ENCODE measurements at places on chromosomes 12 and 14. TPM values are rescaled to one million over a fixed set of nuclear protein-coding genes. Genes with fewer than 3 reads are reported as not detected.
A peak's percentile ranks its signal among the peaks of the same experiment; 100 is the strongest.

DNA sequence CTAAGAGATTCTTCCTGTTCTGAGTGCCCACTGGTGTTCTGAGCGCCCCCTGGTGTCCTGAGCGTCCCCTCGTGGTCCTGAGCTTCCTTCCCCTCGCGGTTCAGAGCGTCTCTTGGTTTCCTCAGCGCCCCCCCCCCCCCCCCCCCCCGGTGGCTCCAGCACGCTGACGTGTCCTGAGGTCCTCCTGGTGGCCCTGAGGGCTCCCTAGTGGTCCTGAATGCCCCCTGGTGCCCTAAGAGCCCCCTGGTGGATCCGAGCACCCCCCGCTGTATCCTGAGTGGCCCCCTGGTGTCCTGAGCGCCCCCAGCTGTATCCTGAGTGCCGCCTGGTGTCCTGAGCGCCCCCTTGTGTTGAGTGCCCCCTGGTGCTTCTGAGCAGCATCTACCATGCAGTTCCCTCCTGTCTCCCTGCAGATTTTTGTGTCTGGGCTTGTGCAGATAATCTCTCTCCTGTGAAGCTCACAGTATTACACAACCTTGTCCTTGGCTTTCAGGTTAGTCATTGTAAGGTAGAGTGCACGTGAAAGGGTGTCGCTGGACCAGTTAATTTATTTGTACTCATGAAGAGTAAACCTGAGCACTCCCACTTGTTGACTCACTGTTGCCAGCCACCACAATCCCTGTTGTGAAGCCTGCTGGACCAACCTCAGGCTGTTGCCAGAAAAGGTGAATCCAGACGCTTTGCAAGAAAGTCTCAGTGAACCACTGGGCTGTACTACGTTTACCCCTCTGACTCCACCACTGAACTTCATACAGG lies 1168.4 kb downstream of the TMEM121 start:
- DNase-seq = no peak

DNA sequence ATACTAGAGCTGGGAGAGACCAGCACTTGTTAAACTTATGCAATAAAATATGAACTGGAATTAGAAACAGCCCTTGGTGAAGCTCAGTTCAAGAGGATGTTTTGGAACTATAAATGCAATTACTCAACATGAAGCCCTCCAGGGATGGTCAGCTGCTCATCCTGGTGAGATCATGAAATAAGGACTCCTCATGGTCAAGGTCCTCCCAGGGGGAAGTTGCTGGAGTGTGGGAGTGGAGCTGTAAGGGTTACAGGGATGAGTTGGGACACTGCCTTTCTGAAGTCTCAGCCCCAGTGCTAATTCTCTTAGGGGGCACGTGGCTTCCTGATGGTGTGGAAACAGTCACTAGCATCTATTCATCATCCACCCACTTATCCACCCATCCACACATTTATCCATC lies 301.7 kb upstream of the SFSWAP start:
- no peak for DNase-seq

GRCh38 chr14:92964124-92965109 lies 41.5 kb downstream of the CHGA start:
- no peak for DNase-seq

DNA sequence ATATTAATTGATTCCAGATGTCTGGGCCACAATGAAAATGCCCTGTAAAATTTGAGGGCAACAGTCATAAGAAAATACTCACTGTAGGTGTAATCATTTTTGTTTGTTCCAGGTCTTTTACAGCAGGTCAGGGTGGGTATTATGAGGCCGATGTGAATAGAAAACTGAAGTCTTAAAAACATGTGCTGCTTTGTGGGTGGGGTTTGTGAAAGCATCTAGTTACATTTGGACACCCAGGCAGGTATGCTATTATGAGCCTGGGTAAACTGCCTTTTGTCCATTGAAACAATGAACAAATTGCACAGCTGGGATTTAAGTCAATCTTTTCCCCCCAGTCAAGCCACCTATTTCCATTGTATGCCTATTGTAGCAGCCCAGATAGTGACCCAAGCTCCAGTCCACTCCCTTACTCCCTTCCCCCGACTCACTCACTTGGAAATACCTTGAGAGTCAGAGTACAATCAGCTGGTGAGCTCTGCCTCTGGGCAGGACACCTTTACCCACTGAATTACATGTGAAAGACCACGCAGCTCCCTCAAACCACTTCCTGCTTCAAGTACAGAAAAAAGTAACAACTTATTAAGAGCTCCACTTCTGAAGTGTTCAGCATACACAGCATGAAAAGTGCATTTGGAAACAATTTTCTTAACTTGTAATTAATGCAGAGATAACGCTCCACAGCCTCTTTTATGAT lies 1.8 kb downstream of the IGF1 start:
- DNase-seq = peak; percentile 49

- no peak for DNase-seq
These were observed 67.2 kb downstream of the SCARB1 start for GRCh38 chr12:124796303-124796960.

- DNase-seq = peak; percentile 16
These were observed 2.2 kb upstream of the PPTC7 start for GRCh38 chr12:110585231-110585799.

DNA sequence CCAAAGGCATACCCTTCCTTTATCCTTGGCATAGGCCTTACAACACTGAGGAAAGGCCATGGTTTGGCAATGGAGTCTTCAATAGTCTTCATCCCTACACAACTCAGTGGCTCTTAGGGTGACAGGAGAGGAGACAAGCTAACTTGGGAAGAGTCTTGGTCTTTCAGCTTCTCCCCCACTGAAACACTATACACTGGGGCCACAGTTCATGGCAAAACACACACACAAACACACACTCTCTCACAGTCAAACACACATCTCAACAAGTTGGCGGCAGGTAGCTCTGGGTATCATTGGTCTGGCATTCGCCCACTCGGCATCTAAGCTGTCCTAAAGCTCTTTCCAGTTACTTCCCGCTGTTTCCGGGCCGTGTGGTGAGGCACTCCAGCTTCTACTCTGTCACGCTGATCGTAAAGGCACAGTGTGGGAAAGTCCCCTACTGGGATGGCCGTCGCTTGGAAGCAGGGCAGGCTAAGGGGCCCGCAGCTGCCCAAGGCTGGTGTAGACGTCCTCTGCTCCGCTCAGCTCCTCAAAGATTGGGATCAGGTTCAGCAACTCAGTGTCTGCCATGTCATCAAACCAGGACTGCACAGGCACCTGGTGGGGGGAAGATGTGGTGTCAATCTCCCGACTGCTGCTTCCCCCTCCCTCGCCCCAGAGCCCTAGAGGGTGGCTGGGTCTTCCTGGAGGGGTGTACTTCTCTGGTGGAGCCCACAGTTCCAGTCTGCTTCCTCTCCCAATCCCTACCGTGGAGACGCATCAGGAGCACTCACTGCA lies 4.8 kb upstream of the AVIL start:
- no peak for DNase-seq

- DNase-seq = no peak
These were observed 6.6 kb downstream of the COA8 start for GRCh38 chr14:103569408-103569807.

GRCh38 chr12:108855284-108856169 lies 1.9 kb downstream of the SSH1 start:
- no peak for DNase-seq

DNA sequence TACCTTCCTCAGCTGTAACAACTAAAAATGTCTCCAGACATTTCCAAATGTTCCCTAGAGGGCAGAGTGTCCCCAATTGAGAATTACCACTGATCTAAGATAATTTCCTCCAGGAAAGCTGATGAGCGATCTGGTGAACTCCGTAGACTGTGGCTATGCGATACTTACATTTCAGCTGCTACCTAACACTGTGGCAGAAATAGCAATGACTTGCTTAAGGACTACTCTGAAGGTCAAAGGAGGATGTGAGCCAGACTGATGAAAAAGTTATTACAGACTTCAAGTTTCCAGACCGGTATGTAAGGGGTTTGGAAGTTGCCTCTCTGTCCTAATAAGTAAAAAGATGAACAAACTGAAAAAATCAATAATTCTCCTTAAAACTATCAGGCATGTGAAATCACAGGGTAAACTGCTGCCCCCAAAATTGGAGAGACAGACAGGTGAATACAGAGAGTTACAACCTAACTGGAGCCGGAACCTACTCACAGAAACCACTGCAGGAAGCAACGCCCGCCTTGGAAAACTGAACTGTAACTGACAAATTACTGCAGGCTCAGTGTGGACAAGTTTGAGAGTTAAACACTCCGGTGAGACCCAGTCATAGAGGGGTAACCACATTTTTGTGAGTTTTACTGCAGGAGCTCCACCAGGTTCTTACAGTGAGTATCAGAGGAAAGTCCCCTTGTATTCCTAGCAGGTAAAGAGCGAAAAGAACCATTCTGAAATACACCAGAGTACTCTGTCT lies 60.0 kb upstream of the PARP11 start:
- no peak for DNase-seq

DNA sequence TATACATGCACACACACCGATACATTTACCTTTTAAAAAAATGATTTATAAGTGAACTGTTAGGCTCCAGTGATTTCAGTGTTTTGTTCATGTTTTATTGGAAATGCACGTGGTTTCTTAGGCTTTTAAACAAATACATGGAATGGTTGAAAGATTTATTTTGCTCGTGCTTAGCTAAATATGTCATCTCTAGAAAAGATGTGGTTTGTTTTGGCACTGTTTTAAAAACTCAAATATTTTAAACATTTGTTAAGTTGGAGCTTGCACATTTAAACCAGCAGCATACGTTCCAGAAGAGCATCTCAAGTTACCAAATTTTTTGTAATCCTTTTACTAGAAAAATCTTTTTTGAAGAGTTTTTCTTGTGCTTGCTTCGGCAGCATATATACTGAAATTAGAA lies 44.5 kb downstream of the FOXA1 start:
- no peak for DNase-seq

DNA sequence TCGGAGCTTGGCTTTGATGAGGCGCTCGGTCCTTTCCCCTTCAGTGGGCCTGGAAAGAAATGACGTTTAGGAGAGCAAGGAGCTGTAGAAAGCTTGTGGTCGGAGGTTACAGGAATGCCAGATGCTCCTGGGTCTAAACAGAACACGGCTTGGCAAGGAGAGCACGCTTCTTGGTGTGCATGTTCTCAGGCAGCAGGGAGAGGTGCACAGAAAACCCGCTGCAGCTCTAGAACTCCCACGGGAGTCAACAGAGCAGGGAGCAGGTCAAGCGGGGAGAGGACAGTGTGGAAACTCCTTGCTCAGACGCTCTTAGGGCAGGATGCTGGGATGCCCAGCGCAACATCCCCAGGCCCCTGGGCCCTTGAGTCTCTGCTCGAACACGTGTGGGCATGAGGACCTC lies 51.0 kb downstream of the SSH1 start:
- no peak for DNase-seq

- DNase-seq = no peak
These were observed 75.0 kb upstream of the DYNC1H1 start for GRCh38 chr14:101889366-101889765.

GRCh38 chr12:15225136-15225862 lies 4.1 kb upstream of the RERG start:
- no peak for DNase-seq

DNA sequence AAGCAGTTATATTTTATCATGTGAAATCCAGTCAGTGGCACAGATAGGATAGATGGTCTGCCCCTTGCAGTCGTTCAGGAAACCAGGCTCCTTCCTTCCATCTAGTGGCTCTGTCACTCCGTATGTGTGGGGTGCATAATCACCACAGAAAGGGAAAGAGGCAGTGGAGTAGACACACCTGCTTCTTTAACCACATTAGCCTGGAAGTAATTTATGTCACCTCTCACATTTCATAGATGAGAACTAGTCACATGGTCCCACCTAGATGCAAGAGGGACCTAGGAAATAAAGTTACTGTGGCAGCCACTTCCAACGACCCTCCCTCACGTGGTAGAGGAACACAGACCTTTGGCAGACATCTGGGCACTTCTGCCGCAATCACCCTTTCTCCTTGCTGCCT lies 14.2 kb upstream of the RNU6-8 start:
- DNase-seq = no peak

DNA sequence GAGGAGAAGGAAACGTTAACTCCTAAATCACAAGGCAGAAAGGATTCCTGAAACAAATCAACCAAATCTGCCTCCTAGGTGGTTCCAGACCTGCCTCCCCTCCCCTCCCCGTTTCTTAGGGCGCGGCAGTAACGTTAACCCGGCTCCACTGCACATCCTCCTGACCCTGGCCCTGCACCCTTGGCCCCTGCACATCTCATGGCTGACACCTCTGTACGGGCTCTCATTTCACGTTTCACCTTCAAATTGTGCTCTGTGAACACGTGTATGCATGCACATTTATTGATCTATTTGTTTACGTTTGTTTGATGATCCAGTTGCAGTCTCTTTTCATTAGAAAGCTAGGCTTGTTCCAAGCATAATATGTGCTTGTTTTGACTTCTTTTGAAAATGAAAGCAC lies 358.1 kb downstream of the ADGRD1 start:
- no peak for DNase-seq

GRCh38 chr12:53616950-53617349 lies 9.2 kb downstream of the ATF7 start:
- no peak for DNase-seq

DNA sequence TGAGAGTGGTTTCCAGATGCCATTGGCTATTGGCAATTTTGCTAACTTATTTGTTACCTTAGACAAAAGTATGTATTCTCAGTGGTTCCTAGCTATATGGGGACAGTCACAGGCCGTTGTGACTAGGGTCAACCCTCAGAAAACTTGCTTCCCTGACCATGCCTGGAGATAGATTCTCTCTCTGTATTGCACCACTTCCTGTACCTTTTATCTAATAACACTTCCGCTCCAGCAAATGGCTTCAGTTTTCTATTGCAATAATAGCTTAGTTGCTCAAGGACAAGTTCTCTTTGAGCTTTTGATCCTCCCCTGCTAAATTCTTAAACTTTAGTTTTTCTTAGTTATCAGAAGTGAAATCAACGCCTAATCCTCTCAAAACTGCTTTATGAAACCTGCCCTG lies 338.0 kb downstream of the RMST start:
- DNase-seq = no peak

GRCh38 chr12:118850244-118850825 lies 131.0 kb upstream of the SRRM4 start:
- peak; percentile 19 for DNase-seq

- DNase-seq = no peak
These were observed 54.0 kb downstream of the CYP46A1 start for GRCh38 chr14:99737956-99738667.

GRCh38 chr14:105283899-105284298 lies 16.9 kb downstream of the BRF1 start:
- DNase-seq = no peak

GRCh38 chr12:122584177-122584863 lies 57.3 kb downstream of the KNTC1 start:
- DNase-seq = no peak

Gene WNT1
- not detected for polyA plus RNA-seq

Gene ERO1A
- polyA plus RNA-seq = 32.2 TPM

Gene HOXC9
- 4.1 TPM for polyA plus RNA-seq

Gene DDIT3
- polyA plus RNA-seq = 133 TPM

Gene TAS2R50
- not detected for polyA plus RNA-seq

Gene SLC5A8
- not detected for polyA plus RNA-seq

Gene HOXC11
- 1.3 TPM for polyA plus RNA-seq

Gene TRIP11
- polyA plus RNA-seq = 39.2 TPM

Gene ASB2
- 0.32 TPM for polyA plus RNA-seq

Gene RD3L
- not detected for polyA plus RNA-seq

Gene CMA1
- polyA plus RNA-seq = not detected

Gene AVPR1A
- polyA plus RNA-seq = 0.58 TPM

Gene PPP2R5E
- 30.9 TPM for polyA plus RNA-seq

Gene AKAP5
- 1.4 TPM for polyA plus RNA-seq

Gene SYCP3
- 1.0 TPM for polyA plus RNA-seq
